Chondrocyte (in vitro differentiated cells): ENCODE measurements at places on chromosomes 3 and 15. TPM values are rescaled to one million over a fixed set of nuclear protein-coding genes. Genes with fewer than 3 reads are reported as not detected.
A peak's percentile ranks its signal among the peaks of the same experiment; 100 is the strongest.

Gene DPPA2
- total RNA-seq, result not detected in 3 replicates

Gene RBP2
- not detected in 3 replicates for total RNA-seq

Gene FGD5
- total RNA-seq, result 0.22 to 0.46 TPM (median 0.28 TPM) in 3 replicates

Gene SLC6A20
- not detected in 3 replicates for total RNA-seq

- H3K27me3 ChIP-seq, result no peaks in the 10 kb centered on the region
- H3K36me3 ChIP-seq, result no peaks in the 10 kb centered on the region
- H3K4me1 ChIP-seq, result peaks cover 7% of the 10 kb centered on the region
- no peak overlapping the region for H3K27ac ChIP-seq
- DNase-seq, result peak; percentile 51
Measured at GRCh38 chr3:65402597-65402996, 636.1 kb downstream of the MAGI1 start.

GRCh38 chr15:84783493-84784251, 33.5 kb upstream of the ALPK3 start:
- H3K4me3 ChIP-seq, result no peak overlapping the region
- no peak for DNase-seq
- peaks cover 31% of the 10 kb centered on the region for H3K36me3 ChIP-seq

GRCh38 chr3:183149915-183150750, 12.4 kb downstream of the LAMP3 start:
- peaks cover 5% of the 10 kb centered on the region for H3K4me1 ChIP-seq
- peaks cover 4% of the 10 kb centered on the region for H3K27me3 ChIP-seq
- H3K36me3 ChIP-seq, result no peaks in the 10 kb centered on the region
- no peak overlapping the region for H3K27ac ChIP-seq
- no peak overlapping the region for H3K4me3 ChIP-seq

DNA sequence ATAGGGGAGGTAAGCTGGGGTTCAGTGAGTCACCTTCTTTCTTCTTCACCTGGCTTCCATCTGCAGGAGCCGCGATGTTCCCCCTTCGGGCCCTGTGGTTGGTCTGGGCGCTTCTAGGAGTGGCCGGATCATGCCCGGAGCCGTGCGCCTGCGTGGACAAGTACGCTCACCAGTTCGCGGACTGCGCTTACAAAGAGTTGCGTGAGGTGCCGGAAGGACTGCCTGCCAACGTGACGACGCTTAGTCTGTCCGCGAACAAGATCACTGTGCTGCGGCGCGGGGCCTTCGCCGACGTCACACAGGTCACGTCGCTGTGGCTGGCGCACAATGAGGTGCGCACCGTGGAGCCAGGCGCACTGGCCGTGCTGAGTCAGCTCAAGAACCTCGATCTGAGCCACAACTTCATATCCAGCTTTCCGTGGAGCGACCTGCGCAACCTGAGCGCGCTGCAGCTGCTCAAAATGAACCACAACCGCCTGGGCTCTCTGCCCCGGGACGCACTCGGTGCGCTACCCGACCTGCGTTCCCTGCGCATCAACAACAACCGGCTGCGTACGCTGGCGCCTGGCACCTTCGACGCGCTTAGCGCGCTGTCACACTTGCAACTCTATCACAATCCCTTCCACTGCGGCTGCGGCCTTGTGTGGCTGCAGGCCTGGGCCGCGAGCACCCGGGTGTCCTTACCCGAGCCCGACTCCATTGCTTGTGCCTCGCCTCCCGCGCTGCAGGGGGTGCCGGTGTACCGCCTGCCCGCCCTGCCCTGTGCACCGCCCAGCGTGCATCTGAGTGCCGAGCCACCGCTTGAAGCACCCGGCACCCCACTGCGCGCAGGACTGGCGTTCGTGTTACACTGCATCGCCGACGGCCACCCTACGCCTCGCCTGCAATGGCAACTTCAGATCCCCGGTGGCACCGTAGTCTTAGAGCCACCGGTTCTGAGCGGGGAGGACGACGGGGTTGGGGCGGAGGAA, 2.6 kb downstream of the ISLR2 start:
- H3K27ac ChIP-seq, result no peak overlapping the region
- H3K27me3 ChIP-seq, result peaks cover 35% of the 10 kb centered on the region
- no peak for DNase-seq

DNA sequence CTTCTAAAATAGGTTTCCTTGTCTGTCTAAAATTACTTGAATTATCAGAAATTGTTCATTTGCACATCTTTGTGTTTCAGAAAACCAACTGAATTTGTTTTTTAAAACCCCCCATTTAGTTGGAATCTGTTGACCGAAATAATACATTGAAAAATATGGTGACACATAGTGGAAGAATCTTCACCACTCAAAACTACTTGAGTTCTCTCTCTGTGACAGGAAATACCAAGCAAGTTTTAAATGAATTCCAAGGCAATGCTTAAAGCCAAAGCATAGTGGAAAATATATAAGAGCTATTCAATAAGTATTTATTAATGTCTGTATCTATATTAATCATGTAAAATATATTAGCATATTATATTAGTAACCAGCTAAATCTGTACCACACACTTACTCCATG, 224.9 kb upstream of the COL8A1 start:
- no peak for DNase-seq
- peaks cover 90% of the 10 kb centered on the region for H3K4me1 ChIP-seq
- H3K27ac ChIP-seq, result peak overlapping the region; percentile 89
- peak overlapping the region; percentile 16 for H3K4me3 ChIP-seq
- H3K27me3 ChIP-seq, result no peaks in the 10 kb centered on the region

GRCh38 chr3:48039487-48040190, 23.4 kb upstream of the MAP4 start:
- no peaks in the 10 kb centered on the region for H3K27me3 ChIP-seq
- H3K4me3 ChIP-seq, result no peak overlapping the region
- H3K36me3 ChIP-seq, result no peaks in the 10 kb centered on the region
- H3K27ac ChIP-seq, result peak overlapping the region; percentile 94
- peaks cover 53% of the 10 kb centered on the region for H3K4me1 ChIP-seq
- DNase-seq, result no peak

DNA sequence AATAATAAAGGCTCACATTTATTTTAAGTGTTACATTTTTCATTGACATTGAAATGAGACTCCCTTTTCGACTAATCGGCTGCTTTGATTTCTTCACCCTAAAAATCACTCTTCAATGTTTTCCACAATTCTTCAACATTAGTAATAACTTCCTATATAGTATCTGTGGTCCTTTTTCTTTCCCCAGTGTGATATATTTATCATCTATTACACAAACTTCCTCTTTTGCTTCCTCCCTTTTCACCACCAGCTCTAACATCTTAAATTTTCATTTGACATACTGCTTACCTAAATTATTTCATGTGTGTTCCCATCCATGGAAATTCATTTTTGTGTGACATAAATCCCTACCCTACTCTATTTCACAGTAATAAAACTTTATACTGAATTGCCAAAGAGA, 244.4 kb downstream of the TIGIT start:
- peaks cover 7% of the 10 kb centered on the region for H3K4me1 ChIP-seq
- peaks cover 12% of the 10 kb centered on the region for H3K36me3 ChIP-seq
- DNase-seq, result no peak

DNA sequence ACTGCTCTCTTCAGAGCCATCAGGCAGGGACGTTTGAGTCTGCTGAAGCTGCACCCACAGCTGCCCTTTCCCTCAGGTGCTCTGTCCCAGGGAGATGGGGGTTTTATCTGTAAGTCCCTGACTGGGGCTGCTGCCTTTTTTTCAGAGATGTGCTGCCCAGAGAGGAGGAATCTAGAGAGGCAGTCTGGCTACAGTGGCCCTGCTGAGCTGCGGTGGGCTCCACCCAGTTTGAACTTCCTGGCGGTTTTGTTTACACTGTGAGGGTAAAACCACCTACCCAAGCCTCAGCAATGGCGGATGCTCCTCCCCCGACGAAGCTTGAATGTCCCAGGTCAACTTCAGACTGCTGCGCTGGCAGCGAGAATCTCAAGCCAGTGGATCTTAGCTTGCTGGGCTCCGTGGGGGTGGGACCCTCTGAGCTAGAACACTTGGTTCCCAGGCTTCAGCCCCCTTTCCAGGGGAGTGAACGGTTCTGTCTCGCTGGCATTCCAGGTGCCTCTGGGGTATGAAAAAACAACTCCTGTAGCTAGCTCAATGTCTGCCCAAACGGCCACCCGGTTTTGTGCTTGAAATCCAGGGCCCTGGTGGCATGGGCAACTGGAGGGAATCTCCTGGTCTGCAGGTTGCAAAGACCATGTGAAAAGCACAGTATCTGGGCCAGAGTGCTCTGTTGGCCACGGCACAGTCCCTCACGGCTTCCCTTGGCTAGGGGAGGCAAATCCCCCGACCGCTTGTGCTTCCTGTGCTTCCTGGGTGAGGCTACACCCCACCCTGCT, 21.1 kb upstream of the ST6GAL1 start:
- H3K4me3 ChIP-seq, result peak overlapping the region; percentile 9
- H3K27ac ChIP-seq, result no peak overlapping the region
- DNase-seq, result no peak
- H3K4me1 ChIP-seq, result peaks cover 13% of the 10 kb centered on the region
- no peaks in the 10 kb centered on the region for H3K27me3 ChIP-seq

DNA sequence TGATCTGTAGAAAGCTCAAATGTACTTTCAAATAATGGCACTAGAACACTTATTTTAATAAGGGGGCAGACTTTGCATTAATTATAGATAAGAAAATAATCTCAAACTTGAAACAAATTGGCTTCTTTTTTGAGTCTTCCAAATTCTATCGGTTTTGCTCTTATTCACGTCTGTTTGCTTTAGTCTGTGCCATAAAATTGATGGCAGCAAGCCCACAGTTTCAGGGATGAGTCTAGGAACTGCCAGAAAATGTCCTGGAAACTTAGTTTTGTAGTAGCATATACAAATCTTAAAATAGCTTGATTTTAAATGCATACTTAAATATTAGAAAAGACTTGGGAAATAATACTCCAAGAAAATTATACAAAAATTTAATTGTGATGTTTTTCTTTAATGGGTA, 39.7 kb downstream of the BCHE start:
- H3K4me3 ChIP-seq, result no peak overlapping the region
- H3K27me3 ChIP-seq, result peaks cover 4% of the 10 kb centered on the region
- peaks cover 5% of the 10 kb centered on the region for H3K4me1 ChIP-seq

- H3K4me1 ChIP-seq, result peaks cover 42% of the 10 kb centered on the region
- no peaks in the 10 kb centered on the region for H3K36me3 ChIP-seq
- DNase-seq, result no peak
- peak within 1 kb of the TSS; percentile 76 for H3K4me3 ChIP-seq
- no peaks in the 10 kb centered on the region for H3K27me3 ChIP-seq
Measured at GRCh38 chr3:9916734-9917680, at the start of gene IL17RC. TSS of gene IL17RC (plus strand) at chr3:9917098. CDS start at chr3:9917316, 218 bp downstream.

DNA sequence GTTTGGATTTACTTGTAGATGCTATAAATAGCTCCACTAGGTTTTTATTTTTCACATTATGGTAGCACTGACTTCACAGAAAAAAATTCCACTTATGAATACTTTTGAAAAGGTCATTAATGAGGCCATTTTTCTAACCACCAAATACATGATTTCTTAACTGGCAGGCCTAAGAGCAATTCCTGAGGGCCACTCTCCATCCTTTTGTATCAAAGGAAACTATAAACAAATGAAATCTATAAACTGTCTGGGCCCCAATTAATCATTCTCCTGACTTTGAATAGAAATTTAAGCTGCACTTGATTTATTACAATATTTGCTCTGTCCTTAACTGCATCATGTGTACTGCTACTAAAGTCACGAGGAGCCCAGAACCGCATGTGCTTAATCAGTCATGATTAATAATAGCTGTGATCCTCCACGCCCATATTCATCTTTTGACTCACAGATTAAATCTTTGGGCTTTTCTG, 25.1 kb upstream of the MTMR10 start:
- DNase-seq, result no peak
- peaks cover 6% of the 10 kb centered on the region for H3K36me3 ChIP-seq
- H3K4me1 ChIP-seq, result peaks cover 10% of the 10 kb centered on the region
- H3K27me3 ChIP-seq, result no peaks in the 10 kb centered on the region
- peak overlapping the region; percentile 12 for H3K27ac ChIP-seq
